Retinal pigment epithelial cell (primary cell): ENCODE measurements at places on chromosomes 13 and 19.

- no peak for DNase-seq
Observed at GRCh38 chr13:94602467-94602866, 810 bp downstream of the GPR180 start.

- no peak for DNase-seq
Observed at GRCh38 chr13:40999416-40999815, 19.7 kb downstream of the ELF1 start.

DNA sequence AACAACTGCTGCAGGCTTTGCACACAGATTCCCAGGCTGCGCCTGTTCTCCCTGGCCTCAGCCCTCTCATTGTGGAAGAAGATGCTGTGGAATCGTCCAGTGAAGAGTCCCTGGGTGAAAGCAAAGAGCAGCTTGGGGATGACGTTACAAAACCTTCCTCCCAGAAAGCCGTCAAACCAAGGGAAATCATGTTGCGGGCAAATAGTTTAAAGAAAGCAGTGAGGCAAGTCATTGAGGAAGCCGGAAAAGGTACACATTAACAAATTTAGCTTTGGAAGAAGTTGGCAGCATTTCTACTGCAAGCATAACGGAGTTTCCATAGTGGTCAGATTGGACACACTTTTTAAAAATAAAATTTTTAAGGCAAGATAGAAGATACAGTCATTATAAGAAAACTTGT, 82.9 kb upstream of the AKAP11 start:
- DNase-seq, result no peak

- DNase-seq, result no peak
Observed at GRCh38 chr19:51621178-51621577, 9.0 kb downstream of the SIGLEC5 start.

- DNase-seq, result no peak
Observed at GRCh38 chr19:27742041-27742440, 1470.9 kb downstream of the UQCRFS1 start.

DNA sequence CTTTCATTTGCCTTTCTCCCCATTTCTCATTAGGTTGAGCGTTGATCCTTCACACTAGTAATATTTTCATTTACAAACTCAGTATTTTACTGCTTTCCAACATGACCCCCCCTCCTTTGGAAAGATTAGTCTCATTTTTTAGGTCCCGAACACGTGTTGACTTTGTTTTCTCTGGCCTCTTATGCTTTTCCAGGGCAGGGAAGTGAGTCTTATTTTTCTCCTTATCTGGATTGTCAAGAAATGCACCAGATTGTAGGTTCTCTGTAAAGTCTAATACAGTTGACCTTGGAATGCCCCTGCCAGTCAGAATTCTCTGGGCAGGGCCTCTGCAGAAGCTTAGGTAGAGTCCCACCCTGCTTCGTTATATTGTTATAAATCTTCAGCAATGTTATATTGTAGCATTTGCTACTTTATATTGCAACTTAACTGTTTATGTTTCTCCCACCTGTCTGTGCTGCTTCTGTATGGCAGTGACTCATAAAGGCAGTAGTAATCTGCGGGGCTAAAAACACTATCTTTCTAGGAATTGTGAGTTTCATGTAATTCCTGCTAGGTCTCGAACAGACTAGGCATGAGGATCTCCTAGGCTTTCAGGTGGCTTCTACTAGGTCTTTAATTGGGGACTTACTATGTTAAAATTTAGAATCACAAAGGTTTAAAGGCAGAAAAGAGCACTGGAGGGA, 2.0 kb downstream of the TDRD3 start:
- DNase-seq, result peak; percentile 25

DNA sequence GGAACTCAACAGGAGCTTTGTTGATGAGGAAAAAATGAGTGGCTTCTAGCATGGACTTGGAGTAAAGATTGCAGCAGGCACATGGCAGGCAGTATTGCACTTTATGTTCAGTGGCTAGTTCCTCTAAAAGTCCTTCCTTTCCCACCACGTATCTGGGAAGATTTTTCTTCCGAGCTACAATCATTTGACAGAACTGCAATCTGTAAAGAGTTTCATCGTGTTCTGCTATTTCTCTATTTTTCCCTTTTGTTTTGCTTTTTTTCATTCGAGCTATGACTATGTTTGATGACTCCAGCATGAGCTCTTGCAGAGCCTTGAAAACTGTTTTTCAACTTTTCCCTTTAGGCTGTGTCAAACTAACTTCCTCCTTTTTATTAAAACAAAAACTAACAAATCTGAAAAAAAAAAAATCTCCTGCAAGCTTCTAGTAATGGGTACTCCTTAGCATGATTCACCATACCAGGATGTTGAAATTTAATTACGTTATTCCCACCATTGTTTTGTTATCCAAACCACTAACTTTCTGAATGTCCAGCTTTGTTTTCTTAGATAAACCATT, 12.3 kb downstream of the CLDN10 start:
- DNase-seq, result no peak

GRCh38 chr19:57903618-57904184, 12.7 kb downstream of the ZNF417 start:
- DNase-seq, result no peak

DNA sequence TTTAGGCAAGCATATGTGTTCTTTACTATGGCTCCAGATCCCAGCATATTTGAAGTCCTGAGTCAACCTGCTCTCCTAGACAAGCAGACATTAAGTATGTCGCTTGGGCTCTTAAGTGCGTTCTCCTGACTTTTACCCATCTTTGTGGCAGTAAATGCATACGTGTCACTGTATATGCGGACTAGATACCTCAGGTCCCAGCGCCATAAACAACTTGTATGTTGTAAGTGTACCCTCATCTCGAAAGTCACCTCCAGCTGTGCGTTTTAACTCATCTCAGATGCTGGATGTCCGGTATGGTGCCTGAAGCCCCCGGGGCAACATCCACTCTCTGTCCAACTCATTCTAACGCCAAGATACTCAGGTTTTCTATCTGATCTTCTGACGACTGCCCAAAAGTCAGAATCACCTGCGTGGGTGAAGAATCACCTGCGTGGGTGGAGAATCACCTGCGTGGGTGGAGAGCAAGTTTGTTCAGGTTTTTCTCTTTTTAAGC, 1.7 kb downstream of the PTOV1 start:
- no peak for DNase-seq

DNA sequence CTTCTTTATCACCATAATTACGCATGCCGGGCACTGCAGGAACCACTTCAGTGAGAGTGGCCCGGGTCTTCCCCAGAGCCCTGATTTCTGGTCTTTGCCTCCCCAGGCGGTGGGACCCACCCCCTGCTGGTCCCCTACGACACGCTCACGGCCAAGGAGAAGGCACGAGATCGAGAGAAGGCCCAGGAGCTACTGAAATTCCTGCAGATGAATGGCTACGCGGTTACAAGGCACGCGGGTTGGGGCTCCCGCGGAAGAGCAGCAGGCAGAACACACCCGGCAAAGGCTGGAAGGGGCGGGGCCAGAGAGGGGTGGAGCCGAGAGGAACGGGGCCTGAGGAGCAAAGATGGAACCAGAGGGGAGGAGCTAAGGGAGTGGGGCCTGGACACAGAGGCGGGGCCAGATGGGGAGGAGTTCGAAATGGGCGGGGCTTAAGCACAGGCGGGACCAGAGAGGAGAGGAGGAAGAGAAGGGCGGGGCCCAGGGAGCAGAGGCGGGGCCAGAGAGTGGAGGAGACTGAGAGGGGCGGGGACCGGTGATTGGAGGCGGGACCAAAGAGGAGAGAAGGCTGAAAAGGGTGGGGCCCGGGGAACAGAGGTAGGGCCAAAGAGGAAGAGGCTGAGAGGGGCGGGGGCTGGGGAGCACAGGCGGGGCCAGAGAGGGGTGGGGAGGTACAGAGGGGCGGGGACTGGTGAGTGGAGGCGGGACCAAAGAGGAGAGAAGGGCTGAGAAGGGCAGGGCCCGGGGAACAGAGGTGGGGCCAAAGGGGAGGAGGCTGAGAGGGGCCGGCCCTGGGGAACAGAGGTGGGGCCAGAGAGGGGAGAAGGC, 73.4 kb downstream of the RYR1 start:
- peak; percentile 9 for DNase-seq

- no peak for DNase-seq
Observed at GRCh38 chr19:51531349-51532315, at the start of gene SIGLEC6. Gene SIGLEC6, minus strand, starts transcription at chr19:51531670. Its CDS starts 22 bp downstream, at chr19:51531648.
